Naive thymus-derived CD4-positive, alpha-beta T cell (primary cell): ENCODE measurements at places on chromosomes 2 and 18.

- DNase-seq = no peak
These were observed 19.8 kb downstream of the BIN1 start for GRCh38 chr2:127086990-127087790.

GRCh38 chr2:152658221-152658620, 59.0 kb downstream of the PRPF40A start:
- no peak for DNase-seq

DNA sequence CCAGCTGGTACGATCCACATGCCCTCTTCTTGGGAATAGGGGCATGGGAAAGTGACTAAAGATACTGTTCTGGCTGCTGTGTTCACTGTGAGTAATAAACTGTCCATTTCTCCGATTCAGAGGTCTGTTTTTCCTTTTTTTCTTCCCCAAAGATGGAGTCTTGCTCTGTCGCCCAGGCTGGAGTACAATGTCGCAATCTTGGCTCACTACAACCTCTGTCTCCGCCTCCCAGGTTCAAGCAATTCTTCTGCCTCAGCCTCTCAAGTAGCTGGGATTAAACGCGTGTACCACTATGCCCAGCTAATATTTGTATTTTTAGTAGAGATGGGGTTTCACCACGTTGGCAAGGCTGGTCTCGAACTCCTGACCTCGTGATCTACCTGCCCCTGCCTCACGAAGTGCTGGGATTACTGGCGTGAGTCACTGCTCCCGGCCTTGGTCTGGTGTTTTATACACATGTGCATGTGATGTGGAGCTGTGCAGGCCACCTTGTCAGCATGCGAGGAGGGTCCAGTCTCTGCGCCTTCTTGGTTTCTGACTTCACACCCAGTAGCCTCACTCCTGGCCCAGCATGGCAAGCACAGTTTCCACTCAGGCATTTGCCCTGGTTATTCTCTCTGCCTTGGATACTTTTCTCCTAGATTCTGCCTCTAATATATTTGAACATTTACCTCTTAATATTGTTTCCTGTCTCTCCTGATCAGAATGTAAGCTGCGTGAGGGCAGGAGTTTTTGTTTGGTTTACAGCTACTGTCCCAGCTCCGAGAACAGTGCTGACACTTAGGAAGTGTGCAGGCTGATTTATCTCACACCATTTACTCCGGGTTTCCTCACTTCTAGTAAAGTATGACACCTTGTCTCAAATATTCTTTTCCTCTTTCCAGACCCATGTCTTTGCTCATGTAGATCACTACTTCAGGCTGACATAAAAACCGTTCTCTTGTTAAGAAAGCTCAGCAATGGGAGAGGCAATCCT, 19.7 kb downstream of the PTPN18 start:
- no peak for DNase-seq

DNA sequence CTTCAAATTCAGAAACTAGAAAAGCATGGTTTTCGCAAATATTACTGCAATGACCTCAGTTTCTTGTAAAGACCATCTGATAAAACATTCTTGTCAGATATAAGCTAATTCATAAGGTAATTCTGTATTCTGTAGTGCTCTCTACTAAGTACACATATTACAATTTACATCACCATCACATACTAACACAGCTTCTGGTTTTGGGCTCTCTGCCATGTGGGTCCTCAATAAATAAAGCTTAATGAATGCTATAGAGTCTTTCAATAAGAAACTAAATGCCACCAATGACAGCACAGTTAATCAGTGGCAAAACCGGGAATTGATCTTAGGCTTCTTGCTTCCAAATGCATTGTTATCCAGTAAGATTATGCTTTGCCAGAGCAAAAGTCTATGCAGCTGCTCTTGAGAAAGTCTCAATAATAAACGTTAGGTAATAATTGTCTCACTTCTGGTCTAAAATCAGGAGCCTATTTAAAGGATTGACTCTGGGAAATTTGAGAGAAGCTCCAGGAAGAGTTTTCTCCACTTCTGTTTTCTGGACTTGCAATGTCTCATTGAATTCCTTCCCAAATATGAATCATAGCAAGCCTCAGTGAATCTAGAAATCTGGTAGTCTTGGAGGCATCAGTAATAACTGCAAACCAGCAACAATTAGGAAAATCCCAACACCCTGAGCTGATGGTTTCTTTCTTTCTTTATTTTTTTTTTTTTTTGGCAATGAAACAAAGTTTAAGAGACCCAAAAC, 67.9 kb upstream of the RAPGEF4 start:
- no peak for DNase-seq
